Stimulated activated CD4-positive, alpha-beta T cell treated with anti-CD3 and anti-CD28 coated beads, Interleukin-1b, Interleukin-23, amount 100 ng/mL, for 1 hour (primary cell): ENCODE measurements at places on chromosomes 1 and 21.

- no peak for DNase-seq
Measured at GRCh38 chr1:41783189-41783639, 135.5 kb downstream of the HIVEP3 start.

DNA sequence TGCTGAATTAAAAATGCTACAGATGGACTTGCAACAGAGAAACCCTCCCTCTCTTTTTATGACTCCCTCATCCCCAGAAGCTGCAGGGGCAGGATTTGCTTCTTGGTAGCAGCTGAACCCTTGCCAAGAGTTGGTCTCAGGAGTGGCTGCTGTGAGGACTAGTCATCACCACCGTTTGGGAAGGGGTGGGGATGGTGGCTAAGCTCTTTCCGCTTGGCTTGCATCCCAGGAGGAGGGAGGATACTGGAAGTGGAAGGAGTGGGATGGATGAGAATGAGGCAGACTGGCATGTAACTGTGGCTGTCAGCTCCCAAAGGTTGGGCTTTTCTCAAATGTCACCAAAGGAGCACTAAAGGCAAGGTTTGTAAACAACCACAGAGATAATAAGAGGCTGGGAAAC, 50.8 kb upstream of the COL24A1 start:
- DNase-seq = no peak

GRCh38 chr1:10082785-10083479, 50.2 kb downstream of the UBE4B start:
- DNase-seq = no peak

GRCh38 chr21:37436174-37436573, 69.6 kb downstream of the DYRK1A start:
- no peak for DNase-seq

GRCh38 chr1:38953433-38953860, 11.8 kb upstream of the RHBDL2 start:
- DNase-seq = no peak

DNA sequence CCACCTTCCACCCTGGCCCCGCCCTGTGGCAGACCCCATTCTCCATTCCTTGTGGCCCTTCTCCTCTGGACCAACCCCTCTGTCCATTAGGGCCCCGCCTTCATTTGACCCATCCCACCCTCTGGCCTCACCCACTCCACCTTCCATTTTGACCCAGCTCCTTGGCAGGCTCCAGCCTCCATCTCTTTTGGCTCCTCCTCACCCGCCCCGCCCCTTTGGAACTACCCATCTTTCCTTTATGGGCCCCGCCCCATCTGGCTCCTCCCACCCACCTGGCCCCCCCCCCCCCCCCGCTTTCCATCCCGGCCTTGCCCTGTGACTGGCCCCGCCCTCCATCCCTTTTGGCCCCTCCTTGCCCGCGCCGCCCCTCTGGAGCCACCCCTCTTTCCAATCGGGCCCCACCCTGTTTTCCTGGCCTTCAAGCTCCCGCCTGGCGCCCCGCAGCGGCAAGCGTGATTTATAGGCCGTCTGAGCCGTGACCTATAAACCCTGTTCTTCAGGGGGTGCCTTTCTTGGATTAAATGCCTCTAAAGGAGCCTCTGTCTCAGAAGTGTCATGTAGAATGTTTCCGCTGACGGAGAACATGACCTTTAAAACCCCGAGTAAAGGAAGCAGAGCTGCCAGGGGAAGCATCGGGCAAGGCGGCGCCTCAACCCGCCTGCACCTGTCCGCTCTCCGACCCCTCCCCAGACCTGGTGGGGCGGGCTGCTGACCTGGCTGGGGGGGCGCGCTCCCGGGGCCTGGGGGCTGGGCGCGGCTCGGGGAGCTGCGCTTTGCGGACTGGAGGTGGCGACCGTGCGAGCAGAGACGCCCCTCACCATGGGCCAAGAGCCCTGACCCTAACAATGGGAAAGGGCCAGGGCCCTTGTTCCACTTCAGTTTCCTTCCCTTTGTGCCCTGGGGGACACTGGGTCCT, 178.0 kb downstream of the CAMTA1 start:
- DNase-seq = no peak

GRCh38 chr1:212712451-212713303, 13.0 kb upstream of the BATF3 start:
- no peak for DNase-seq

- peak; percentile 39 for DNase-seq
Measured at GRCh38 chr1:19074361-19074901, 118.0 kb upstream of the IFFO2 start.

GRCh38 chr1:9539829-9540550, 725 bp downstream of the SLC25A33 start:
- peak; percentile 31 for DNase-seq

DNA sequence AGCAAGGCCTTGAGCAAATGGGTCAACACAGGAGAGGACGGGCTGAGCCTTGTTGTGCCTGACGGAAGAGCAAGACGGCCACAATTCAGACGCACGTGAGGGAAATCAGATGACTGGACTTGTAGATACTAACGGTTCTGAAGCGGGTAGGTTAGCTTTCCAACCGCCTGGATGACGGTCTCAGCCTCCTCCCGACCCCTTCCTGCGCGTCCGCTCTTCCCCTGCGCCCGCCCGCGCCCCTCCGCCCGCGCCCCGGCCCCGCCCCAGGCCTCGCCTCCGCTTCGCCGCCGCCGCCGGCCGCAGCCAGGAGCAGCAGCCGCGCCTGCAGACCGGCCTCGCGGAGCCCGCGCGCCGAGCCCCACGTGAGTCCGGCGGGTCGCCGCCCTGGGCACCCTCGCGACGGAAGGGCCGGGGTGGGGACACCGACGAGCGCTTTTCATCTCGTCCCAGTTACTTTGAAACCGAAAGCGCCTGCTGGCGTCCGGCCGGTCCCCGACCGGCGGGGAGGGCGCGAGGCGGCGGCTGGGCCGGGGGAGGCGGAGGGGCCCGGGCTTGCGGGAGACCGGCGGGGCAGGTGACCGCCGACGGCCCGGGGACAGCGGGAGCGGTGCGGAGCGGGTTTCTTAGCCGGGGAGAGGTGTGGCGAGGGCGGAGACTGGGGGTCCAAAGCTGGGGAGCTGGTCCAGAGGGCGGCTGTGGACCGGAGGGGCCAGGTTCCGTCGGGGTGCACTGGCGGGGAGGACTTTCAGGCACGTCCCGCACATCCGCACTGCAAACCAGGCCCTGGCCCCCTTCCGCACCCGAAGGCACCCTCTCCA, at the start of gene TRAF5:
Gene TRAF5 (plus strand): TSS at position 306 of the 818 bp plus-strand sequence. CDS start 26,407 bp downstream, outside the sequence.
- DNase-seq = no peak
